ENCODE measurements at places on chromosomes 6 and 20. TPM values are rescaled to one million over a fixed set of nuclear protein-coding genes. Genes with fewer than 3 reads are reported as not detected.

Gene MACROD2
- polyA plus RNA-seq = 1.1 TPM

Gene ULBP2
- polyA plus RNA-seq = 0.10 TPM

Gene LMBRD1
- polyA plus RNA-seq = 108 TPM

Gene CCN6
- not detected for polyA plus RNA-seq

Gene ENPP3
- 8.9 TPM for polyA plus RNA-seq

Gene HTR1E
- polyA plus RNA-seq = not detected

Gene CARMIL1
- 50.5 TPM for polyA plus RNA-seq

Gene ISM1
- 0.45 TPM for polyA plus RNA-seq

Gene ZNF311
- 0.27 TPM for polyA plus RNA-seq

Gene FRS3
- polyA plus RNA-seq = 1.1 TPM

Gene PKIB
- polyA plus RNA-seq = 50.3 TPM

Gene FKBP1C
- polyA plus RNA-seq = 1.2 TPM

Gene OR5V1
- polyA plus RNA-seq = not detected

Gene RBCK1
- 176 TPM for polyA plus RNA-seq

Gene STMND1
- polyA plus RNA-seq = not detected

Gene NDUFAF4
- 23.5 TPM for polyA plus RNA-seq

Gene MSH5
- polyA plus RNA-seq = 12.2 TPM

Gene POU5F1
- polyA plus RNA-seq = 32.0 TPM

Gene NOX3
- polyA plus RNA-seq = not detected

Gene NOP56
- 162 TPM for polyA plus RNA-seq

Gene LPA
- 0.10 TPM for polyA plus RNA-seq

Gene PLEKHG1
- 6.6 TPM for polyA plus RNA-seq

Gene SLC17A2
- polyA plus RNA-seq = not detected

Gene NANP
- polyA plus RNA-seq = 5.1 TPM

Gene BPIFB3
- not detected for polyA plus RNA-seq
